ENCODE measurements at places on chromosomes 11 and 22.

- peak; percentile 31 for DNase-seq
Observed at GRCh38 chr11:9039198-9039597, 35.4 kb upstream of the NRIP3 start.

DNA sequence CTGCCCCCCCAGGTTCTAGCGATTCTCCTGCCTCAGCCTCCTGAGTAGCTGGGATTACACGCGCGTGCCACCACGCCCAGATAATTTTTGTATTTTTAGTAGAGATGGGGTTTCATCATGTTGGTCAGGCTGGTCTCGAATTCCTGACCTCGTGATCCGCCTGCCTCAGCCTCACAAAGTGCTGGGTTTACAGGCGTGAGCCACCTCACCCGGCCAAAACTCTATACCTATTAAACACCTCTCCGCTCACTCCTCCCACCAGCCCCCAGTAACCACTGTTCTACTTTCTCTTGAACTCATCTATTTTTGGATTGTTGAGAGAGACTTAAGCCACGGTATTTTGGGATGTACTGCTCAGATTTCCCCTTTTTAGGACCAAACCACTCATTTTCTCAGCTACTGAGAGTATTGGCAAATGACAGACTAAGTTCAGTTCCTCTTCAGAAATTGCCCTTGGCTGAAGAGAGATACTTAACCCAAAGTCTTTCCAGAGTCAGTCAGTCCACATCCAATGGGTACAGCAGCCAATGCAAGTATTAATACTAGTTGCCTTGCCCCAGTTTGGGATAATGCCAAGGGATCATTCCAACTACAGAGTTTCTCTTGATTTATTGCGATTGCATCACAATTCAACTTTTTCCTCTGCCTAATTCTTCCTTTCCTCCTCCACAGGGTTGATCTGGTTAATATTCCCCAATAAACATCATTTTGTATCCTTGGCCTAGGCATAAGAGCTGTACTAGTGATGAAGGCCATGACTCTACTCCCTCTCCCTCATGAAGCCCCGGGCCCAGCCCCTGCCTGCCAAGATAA lies 36.8 kb upstream of the CSTF3 start:
- DNase-seq = no peak

- peak; percentile 48 for DNase-seq
Observed at GRCh38 chr22:33209930-33210784, 152.0 kb upstream of the SYN3 start.

- no peak for DNase-seq
Observed at GRCh38 chr11:96199563-96200025, 143.4 kb downstream of the MAML2 start.

- DNase-seq = no peak
Observed at GRCh38 chr11:15166204-15166603, 51.5 kb downstream of the INSC start.

DNA sequence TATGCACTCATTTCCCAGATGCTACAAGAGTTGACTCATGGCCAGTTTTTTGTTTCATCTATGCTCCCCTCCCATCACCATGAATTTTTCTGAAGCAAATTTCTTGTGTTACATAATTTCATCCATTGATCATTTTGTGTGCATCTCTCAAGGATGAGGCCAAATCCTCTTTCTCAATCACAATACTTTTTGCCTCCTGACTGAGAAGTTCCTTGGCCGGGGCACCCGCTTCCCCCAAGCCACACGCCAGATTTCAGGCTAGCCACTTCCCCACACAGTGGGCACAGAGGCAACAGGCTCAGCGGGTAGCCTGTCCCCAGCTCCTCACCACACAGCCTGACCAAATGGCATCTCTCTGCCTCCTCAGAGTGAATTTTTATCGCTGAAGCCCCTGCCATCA lies 9.8 kb upstream of the DSCAML1 start:
- no peak for DNase-seq

GRCh38 chr11:37459456-37459855 lies 861.4 kb upstream of the RAG2 start:
- DNase-seq = no peak

DNA sequence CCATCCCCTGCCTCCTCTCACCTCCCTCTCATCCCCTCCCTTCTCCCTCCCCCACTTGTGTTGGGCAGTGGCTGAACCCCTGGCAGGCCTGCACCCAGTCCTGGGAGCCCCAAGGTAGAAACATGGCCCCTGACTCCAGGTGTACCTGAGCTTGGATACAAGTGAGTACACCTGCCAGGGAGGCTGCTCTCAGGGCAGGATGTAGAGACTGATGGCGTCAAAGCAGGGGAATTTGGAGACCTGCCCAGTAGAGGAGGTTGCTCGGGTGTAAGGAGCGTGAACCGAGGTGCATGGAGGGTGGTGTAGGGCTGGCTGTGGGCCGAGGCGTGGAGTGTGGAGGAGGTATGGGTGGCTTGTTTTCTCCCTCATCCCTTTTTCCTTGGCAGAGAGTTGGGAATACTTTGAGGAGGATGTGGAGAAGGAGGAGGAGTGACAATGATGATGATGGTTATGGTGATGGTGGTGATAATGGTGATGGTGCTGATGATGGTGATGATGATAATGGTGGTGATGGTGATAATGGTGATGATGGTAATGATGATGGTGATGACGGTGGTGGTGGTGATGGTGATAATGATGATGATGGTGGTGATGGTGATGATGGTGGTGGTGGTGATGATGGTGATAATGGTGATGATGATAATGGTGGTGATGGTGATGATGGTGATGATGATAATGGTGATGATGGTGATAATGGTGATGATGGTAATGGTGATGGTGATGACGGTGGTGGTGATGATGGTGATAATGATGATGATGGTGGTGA lies 12.3 kb downstream of the MRGPRG start:
- DNase-seq = no peak

- DNase-seq = no peak
Observed at GRCh38 chr11:76228071-76228874, 22.0 kb upstream of the WNT11 start.

- peak; percentile 41 for DNase-seq
Observed at GRCh38 chr22:22942511-22943329, 55.1 kb downstream of the IGLL5 start.

GRCh38 chr22:49070501-49070900 lies 757.2 kb downstream of the BRD1 start:
- no peak for DNase-seq

GRCh38 chr11:7060868-7061267 lies 27.9 kb upstream of the RBMXL2 start:
- no peak for DNase-seq

DNA sequence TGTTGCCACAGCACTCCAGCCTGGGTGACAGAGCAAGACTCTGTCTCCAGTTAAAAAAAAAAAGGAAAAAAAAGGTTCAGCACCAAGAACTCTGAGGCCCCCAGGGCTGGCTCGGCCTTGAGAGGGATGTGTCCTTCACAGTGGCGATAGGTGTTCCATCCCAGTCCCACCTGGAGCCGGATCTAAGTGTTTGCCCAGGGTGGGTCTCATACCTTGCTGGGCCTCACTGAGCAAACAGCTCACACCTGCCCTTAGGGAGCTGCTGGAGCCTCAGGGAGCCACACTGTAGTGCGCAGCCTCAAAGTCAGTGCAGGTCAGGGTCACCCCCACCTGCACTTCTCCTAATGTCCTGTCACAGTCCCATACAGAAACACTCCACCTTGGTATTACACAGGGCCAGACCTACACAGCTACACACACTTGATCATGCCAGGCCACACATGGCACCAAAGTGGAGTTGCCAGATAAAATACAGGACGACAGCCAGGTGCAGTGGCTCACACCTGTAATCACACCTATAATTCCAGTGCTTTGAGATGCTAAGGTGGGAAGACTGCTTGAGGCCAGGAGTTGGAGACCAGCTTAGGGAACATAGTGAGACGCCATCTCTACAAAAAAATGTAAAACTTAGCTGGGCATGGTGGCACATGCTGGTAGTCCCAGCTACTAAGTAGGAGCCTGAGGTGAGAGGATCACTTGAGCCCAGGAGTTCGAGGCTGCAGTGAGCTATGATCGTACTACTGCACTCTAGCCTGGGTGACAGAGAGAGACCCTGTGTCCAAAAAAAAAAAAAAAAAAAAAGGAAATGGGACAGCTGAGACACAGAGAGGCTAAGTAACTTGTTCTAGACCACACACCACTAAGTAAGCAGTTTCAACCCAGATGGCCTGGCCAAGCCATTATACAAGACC lies 7.3 kb downstream of the STARD10 start:
- no peak for DNase-seq
